ENCODE measurements at places on chromosomes 5 and 9.
A peak's percentile ranks its signal among the peaks of the same experiment; 100 is the strongest.

GRCh38 chr9:68627594-68627993 is 77.4 kb upstream of the PIP5K1B start:
- no peak for DNase-seq

DNA sequence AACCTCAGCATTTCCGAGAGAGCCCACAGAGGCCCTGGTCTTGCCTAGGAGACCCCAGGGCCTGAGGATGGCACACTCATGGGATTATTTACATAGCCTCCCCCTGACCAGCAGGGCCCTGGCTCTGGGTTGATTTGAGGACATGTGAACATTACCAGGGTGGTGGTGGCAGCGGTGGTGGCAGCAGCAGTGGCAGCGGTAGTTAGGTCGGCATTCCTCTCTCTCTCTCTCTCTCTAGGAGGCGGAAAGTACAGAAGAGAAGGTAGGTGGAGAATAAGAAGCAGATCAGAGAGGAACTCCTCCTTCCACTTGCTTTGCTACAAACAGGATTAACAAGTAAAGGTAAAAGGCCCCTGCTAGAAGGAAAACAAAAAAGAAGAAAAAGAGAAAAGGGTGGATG is 39.3 kb downstream of the B4GALT1 start:
- DNase-seq: no peak

- no peak for DNase-seq
Observed at GRCh38 chr5:141640698-141641097, 3.9 kb downstream of the RELL2 start.

DNA sequence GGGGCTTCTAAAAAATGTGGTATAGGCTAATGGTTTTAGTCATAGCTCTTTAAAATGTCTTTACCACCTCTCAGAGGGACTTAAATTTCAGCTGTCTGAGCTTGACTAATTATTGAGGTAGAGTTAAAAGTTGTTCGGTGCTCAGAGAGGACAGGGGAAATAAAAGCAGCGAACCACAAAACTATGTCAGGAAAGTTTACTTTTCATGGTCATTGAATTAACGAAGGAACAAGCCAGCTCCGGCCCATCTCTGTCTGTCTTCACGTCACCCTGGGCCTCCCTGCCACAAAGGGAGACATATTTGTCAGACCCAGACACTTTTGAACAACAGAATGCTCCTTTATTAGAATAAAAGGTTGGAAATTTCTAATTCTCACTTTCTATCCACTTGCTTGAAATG is 98.8 kb upstream of the EFNA5 start:
- DNase-seq: no peak

DNA sequence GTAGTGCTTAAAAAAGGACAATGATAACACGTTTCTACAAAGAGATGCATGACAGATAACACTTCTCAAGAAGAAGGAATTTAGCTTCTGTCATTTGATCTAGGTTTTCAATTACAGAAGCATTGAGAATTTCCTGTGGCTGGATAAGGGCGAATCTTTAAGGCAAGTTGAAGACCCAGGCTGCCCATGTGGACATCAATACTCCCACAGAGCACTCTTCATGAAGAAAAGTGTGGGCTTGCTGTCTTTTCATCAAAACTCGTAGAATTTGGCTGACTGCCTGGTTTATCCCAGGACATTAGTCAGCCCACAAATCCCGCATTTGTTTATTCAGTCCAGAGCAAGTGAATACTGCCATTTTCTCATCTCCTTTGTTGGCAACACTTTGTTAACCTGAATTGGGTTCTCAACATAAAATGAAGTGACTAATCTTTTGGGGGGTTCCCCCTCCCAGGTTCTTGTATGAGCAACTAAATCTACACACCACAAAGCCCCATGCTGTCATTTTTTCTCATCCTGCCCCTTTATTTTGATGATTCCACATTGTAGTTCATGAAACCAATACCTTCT is 43.4 kb upstream of the CDKN2B start:
- DNase-seq: no peak

DNA sequence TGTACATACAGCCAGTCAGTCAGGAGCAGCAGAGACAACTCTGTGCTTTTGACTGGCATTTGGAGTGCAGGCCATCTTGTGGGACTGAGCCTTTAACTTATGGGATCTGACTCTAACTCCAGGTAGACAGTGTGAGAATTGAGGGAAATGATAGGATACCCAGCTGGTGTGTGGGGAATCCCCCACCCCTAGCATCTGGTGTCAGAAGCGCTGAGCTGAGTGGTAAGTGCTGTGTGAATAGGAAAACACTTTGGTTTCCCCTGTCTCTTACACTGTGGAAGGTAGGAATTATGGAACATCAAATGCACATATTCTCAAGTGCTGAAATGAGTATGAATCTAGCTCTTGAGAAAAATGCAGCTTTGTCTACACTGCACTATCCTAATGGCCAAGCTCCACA is 43.9 kb downstream of the CCDC125 start:
- DNase-seq: no peak

GRCh38 chr9:20884985-20885593 is 146.4 kb downstream of the HACD4 start:
- peak; percentile 53 for DNase-seq

DNA sequence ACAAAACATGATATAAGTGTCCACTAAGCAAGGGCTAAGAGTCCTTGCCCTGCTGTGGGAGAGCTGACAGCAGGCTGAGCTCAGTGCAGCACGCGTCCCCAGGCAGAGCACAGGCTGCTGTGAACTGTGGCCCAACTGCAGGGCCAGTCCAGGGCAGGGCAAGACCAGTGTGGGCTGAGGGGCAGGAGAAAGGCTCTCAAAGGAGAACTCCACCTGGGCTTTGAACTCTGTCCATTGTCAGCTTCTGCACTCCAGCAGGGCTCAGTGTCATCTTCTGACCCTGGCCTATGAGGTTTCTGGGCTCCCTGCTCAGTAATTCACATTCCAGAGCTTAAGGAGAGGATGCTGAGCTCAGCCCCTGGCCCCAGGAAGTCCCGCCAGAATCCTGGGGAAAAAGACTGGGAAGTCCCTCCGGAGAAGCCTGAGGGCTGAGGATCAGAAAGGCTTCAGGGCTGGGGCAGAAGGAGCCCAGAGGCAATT is 37.4 kb downstream of the LHFPL2 start:
- DNase-seq: no peak
